ENCODE measurements at places on chromosomes 1 and 21.

GRCh38 chr1:206757524-206758266, 12.9 kb upstream of the IL19 start:
- DNase-seq, result peak; percentile 31

DNA sequence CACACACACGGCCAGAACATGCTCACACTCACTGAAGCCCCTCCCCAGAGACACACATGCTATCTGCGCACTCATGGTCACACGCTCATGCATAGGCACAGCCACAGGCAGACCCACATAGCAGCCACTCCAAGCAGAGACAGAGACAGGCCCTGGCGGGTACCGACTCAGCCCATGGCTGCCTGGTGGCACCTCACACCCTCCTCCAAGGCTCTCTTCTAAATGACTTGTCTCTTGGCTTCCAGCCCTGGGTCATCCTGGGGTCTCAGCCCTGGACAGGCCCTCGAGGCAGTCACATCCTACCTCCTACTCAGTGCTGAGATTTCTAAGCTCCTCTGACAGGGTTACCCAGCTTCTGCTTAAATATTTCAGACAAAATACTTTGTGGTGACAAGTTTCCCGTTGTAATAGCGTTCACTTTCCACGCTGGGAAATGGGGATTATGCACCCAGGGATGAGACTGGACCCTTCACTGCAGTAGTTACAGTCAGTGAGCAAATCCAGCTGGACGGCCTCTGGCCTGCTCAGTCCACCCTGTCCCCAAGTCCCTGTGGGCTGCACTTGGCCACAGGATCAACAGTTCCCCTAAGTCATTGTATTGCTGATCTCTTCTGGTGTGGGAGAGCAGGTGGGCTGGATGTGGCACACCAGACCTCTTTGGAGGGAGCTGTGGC, 2.9 kb upstream of the NFASC start:
- DNase-seq, result no peak

DNA sequence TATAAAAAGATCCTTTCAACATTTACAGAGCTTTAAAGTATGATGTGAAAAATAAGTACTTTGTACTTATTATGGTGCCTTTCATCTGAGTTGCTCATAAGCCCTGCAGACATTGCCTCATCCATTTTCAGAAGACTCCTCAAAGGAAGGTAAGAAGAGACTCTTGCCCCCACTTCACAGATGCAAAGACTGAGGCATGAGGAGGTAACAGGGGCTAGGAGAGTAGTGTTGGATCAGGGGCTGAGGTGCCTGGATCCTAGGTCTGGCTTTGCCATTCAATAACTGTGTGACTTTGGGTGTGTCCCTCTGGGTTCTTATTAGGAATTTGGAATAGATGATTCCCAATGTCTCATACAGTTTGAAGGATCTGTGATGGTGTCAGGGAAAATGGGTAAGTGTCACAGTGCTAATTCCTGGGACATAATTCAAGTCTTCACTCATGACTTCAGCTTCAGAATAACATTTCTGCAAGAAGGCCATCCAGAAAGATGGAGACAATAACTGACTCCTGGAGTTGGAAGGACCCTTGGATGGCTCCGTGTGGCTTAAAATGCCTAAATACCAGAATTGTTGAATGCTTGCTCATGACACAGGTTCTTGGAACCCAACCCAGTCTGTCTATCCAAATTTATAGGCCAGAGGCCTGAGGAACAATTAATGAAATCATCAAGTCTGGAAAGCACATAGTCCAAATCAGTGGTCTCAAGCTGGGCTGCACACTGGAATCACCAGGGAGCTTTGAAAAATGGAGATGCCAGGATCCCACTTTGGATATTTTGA, 93.1 kb upstream of the RUNX1 start:
- DNase-seq, result no peak

GRCh38 chr1:238257018-238257621, 366.4 kb upstream of the ZP4 start:
- DNase-seq, result no peak

GRCh38 chr21:43953021-43953420, 59.1 kb upstream of the TRAPPC10 start:
- DNase-seq, result no peak
